NCI-H1092 treated with DMSO at 0.1 percent for 48 hours (cell line): ENCODE measurements at places on chromosomes 4 and X.

DNA sequence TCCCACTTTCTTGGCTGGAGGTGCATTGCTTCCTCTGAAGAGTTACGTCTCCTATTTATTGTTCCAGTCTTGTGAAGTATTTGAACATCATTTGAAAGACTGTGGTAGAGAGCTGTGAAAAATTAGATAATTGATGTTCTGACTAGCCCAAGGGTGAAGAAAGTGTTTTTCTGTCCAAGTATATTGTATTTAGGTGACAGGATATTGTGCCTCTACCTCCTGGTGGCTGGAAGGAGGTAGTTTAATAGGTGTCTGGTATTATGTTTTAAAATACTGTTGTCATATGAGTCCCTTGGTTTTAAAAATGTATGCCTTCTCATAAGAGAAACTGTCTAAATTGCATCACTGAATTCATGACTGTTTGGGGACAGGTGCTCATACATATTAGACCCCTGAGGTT is 226.0 kb downstream of the SPRY1 start:
- DNase-seq, result no peak

GRCh38 chrX:134459683-134460004 is 321 bp upstream of the HPRT1 start:
- no peak for DNase-seq

GRCh38 chr4:173318648-173319211 is 15.4 kb downstream of the HMGB2 start:
- DNase-seq, result peak; percentile 48

GRCh38 chrX:148567229-148567628 is 66.8 kb downstream of the AFF2 start:
- DNase-seq, result no peak

GRCh38 chr4:118917582-118917981 is 28.9 kb downstream of the SYNPO2 start:
- no peak for DNase-seq
